ENCODE measurements at places on chromosomes 13 and 19. TPM values are rescaled to one million over a fixed set of nuclear protein-coding genes. Genes with fewer than 3 reads are reported as not detected.

DNA sequence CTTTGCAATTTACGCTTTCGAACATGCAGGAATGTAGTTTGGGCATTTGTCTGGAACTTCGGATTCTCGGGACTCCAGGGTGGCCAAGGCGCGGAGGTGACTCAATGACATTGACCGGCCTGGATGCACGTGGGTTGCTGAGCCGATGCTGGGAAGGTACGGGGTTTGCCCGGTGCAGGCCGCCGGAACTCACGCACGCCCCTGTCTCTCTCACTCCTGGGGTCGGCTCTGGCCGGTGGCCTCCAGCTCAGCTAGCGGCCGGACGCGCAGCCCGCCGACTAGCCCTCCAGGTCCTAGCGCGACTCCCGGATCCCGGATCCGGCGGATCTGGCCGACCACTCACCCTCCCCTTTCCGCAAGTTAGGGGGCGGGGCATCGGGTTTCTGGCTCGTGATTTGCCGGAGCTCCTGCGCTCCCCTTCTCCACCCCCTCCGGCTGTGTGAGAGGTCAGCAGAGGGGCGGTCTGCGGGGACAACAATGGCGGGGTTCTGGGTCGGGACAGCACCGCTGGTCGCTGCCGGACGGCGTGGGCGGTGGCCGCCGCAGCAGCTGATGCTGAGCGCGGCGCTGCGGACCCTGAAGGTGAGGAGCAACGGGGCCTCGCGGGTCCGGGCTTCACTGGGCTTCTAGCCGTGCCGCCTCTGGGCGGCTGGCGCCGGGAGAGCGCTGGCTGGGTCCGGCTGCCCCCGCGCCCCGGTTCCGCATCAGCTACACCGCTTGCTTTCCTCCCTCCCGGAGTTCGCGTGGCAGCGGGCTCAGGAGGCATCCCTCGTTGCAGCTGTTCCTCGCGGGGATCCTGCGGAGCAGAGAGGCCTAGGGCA is at the start of gene PCCA:
Gene PCCA, plus strand, starts transcription at position 450 of the 821 bp plus-strand sequence. Its CDS starts 28 bp downstream, at position 478.
- DNase-seq = peak; percentile 84

ZNF66 gene
- 15.4 TPM for total RNA-seq

DMKN gene
- 3.5 TPM for total RNA-seq

DNA sequence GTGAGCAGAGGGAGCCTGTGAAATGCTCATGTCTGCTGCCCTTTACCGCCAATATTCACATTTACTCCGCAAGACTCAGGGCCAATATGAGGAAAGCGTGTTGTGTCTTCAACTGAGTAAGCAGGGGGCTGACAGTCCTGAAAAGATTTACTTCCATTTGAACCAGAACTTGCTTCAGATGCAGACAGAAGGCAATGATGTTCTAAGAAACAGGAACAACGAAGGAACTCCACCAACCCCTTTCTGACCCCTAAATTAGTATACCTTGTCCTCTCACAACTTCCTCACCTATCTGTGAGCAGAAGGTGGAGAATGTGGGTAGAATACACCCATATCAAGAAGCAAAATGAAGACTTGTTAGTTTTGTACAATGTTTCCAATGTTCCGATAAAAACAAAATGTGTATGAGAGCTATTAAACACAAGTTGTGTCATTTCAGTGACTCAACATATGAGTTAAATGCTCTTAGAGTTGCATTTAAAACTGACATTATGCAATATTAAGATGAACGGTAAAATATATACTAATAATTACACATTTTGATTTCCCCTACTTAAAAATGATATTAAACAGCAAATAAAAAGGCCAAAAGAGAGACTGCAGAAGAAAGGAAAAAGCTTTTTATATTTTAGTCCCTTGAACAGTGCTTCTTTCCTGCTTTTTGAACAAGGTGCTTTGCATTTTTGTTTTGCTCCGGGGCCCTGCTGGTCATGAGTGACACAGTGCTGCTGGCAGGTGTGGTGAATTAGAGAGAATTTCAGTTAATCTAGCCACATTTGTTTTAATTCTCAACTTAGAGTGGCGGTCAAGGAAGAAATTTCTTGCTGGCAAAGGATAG is 16.0 kb downstream of the TMEM272 start:
- no peak for DNase-seq

DNA sequence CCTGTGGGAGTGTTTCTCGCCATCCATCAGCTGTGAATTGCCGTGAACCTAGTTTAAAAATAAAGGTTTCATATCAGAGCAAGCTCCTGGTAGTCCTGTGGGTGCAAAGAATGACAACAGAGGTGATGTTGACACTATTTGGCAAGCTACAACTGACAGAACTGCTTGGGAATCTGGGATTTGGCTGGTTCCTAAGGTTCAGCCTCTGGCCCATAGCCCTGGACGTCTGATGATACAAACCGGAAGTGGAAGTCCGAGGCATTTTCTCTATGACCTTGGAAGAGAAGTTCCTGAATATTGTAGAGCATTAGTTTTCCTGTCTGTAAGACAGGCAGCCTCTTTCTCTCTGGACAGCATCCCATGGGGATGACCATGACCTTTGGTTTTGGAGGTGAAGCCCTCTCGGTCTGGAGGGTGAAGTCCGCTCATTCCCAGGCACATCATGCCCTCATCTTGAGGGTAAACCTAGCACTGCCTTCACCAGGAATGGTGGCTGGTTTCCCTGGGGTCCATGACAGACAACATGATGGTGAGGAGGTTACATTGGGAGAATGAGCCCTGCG is 29.1 kb downstream of the GATAD2A start:
- no peak for DNase-seq

- no peak for DNase-seq
These were observed 248.8 kb downstream of the DACH1 start for GRCh38 chr13:71618159-71618558.

- DNase-seq = no peak
These were observed 56.9 kb downstream of the NFIC start for GRCh38 chr19:3423183-3423829.

GRCh38 chr13:107883561-107884175 is 331.7 kb downstream of the LIG4 start:
- no peak for DNase-seq

- no peak for DNase-seq
These were observed 17.6 kb upstream of the POSTN start for GRCh38 chr13:37616131-37616530.

DNA sequence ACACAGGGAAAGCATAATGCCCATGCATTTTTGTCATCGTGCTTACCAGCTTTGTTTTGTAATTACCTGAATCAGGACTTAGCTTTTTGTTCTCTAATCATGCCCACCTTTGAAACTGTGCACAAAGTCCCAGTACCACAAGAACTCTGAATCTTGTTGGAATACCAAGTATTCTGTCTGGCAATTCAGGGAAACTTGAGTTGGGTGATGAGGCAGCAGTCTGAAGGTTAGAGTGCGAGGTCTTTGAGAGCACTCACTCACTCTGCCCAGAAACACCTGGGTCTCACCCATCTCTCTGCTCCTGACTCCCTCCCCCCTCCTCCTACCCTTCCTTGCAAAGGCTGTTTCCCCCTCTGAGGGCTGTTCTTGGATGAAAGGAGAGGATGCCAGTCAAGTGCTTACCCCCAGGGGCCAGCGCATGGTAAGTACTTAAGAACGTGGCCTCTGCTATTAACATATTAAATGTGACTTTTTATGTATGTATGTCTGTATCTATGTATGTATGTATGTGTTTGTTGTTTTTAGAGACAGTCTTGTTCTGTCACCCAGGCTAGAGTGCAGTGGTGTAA is 22.4 kb downstream of the SIPA1L3 start:
- DNase-seq = no peak

UHRF1 gene
- 90.8 TPM for total RNA-seq

DNA sequence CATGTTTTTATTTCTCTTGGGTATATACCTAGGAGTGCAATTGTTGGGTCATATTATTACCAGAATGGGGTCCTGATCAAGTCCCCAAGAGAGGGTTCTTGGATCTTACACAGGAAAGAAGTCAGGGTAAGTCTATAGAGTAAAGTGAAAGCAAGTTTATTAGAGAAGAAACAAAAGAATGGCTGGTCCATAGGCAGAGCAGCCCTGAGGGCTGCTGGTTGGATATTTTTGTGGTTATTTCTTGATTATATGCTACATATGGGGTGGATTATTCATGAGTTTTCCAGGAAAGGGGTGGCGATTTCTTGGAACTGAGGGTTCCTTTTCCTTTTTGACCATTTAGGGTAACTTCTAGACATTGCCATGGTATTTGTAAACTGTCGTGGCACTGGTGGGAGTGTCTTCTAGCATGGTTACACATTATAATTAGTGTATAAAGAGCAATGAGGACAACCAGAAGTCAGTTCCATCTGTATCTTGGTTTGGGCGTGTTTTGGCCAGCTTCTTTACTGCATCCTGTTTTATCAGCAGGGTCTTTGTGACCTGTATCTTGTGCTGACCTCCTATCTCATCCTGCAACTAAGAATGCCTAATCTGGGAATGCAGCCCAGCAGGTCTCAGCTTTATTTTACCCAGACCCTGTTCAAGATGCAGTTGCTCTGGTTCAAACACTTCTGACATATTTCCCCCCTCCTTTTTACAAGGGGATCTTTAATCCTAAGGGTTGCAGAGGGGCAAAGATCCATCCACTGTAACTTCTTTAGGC is 41.1 kb downstream of the CEACAM1 start:
- DNase-seq = no peak

CABP5 gene
- total RNA-seq = not detected

GRCh38 chr13:37995092-37995491 is 125.5 kb upstream of the TRPC4 start:
- no peak for DNase-seq

DNA sequence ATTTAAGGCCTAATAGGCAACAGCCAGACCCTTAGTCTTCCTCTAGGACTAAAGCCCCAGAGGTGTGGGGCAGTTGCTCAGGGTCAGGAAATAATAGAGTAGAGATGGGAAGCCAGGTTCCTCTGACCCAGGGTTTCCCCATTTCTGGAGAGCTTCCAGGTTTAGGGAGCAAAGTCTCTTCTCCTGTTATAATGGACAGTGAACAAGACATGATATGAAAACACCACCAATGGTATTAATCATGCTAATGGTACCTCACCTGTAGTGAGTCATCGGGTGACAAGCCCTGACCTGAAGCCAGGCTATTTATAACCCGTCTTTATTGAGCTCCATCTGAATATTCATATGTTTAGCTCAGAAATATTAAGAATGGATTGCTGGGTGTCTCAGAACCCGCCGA is 24.6 kb downstream of the BICRA start:
- no peak for DNase-seq

FREM2 gene
- not detected for total RNA-seq

DNA sequence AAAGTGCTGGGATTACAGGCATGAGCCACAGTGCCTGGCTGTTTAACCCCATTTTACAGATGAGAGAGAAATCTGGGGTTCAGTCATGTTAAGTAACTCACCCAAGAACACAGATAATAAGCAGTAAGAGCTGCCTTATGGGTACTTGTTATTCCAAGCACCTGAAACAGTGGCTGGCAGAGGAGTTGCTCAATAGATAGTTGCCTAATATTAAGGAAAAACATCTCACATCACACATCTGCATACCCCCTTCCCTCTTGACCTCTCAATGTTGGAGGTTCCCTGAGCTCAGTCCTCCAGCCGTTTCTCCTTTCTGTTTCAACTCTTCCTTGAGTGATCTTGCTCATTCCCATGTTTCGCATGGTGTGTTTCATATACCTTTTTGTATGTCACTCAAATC is 401.9 kb downstream of the KLF12 start:
- no peak for DNase-seq

KIR2DL3 gene
- total RNA-seq = 0.20 TPM

PGLYRP2 gene
- 0.19 TPM for total RNA-seq

DNA sequence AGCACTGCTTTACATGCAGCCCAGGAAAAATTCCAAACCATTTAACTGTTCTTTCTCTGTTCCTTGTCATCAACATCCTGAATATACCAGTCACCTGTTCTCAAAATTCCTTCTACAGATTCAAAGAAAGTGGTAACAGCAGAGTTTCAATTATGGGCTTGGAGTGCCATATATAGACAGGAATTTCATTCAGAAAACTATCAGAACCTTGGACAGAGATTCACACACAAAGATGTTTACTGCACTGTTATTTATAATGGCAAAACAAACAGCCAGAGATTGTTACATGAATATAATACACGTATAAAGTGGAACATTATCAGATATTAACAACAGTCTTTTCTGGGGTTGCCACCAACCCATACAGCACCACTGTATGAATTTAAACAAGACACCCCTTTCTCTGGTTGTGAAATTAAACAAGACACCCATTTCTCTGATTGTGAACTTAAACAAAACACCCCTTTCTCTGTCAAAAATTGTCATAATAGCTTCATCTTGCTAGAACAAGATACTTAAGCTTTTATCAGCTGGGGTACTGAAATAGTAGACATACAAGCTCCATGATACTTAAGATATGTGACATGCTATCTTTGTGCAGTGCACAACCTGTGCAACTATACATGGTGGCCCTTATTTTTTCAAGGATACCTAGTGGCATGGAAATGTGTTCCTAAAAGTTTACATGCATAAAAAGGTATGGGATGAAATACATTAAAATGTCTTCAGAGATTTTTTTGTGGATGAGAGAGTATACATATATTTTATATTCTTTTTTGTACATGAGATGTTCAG is 12.6 kb downstream of the CACNA1A start:
- no peak for DNase-seq

CFD gene
- total RNA-seq = 5.5 TPM

DNA sequence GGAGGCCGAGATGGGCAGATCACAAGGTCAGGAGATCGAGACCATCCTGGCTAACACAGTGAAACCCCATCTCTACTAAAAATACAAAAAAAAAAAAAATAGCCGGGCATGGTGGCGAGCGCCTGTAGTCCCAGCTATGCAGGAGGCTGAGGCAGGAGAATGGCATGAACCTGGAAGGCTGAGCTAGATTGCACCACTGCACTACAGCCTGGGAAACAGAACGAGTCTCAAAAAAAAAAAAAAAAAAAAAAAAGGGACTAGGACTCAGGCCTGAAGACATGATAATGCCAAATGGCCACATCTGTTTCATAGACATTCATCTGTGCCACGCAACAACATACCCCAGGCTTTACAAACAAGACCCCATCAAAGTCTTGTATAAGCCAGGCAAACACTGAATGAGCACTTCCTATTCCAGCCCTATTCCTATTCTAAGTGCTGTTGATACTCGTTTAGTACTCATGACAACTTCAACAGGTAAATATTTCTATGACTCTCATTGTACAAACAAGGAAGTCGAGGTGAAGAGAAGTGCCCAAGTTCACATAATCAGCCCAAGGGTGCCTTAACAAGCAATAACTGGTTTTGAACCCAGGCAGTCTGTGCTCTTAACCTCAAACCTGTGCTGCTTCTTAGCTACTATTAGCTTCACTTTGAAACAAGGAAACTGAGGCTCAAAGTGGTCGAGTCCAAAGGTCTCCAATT is 1.7 kb downstream of the B9D2 start:
- DNase-seq = no peak

GRCh38 chr19:13069415-13070359 is 33.0 kb downstream of the LYL1 start:
- DNase-seq = no peak

GRCh38 chr19:7705387-7706187 is 3.7 kb upstream of the FCER2 start:
- DNase-seq = peak; percentile 71

URI1 gene
- 67.0 TPM for total RNA-seq

- no peak for DNase-seq
These were observed 373.5 kb downstream of the KCTD12 start for GRCh38 chr13:76512721-76513145.

- DNase-seq = peak; percentile 58
These were observed 1.1 kb downstream of the PIP5K1C start for GRCh38 chr19:3698974-3699740.

GRCh38 chr13:89227356-89227755 is 1556.2 kb downstream of the SLITRK5 start:
- no peak for DNase-seq

NAPSA gene
- 5.4 TPM for total RNA-seq

CCDC70 gene
- not detected for total RNA-seq
